Peyer's patch (tissue), 4 donors: ENCODE measurements at places on chromosomes 3 and 15.

GRCh38 chr3:70090322-70090913 is 90.9 kb downstream of the SAMMSON start:
- DNase-seq = no peak

- no peak for DNase-seq
Measured at GRCh38 chr3:32208447-32208846, 30.0 kb upstream of the CMTM8 start.

DNA sequence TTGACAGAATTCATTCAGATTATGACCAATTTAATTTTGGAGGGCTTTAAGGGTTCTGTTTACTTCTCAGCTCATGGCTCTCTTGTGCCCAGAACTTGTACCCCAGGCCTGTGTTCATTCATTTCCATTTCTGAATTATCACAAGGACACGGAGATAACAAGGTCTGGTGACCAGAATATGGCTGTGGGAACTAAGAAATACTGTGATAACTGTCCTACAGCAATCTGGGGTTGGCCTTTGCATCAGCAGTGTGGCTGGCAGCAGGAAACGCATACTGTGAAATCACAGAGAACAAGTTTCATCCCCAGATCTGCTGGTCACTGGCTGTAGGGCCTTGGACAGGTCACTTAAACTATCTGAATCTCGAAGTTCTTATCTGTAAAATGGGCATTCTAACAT is 41.8 kb upstream of the TPM1 start:
- peak; percentile 24 for DNase-seq

DNA sequence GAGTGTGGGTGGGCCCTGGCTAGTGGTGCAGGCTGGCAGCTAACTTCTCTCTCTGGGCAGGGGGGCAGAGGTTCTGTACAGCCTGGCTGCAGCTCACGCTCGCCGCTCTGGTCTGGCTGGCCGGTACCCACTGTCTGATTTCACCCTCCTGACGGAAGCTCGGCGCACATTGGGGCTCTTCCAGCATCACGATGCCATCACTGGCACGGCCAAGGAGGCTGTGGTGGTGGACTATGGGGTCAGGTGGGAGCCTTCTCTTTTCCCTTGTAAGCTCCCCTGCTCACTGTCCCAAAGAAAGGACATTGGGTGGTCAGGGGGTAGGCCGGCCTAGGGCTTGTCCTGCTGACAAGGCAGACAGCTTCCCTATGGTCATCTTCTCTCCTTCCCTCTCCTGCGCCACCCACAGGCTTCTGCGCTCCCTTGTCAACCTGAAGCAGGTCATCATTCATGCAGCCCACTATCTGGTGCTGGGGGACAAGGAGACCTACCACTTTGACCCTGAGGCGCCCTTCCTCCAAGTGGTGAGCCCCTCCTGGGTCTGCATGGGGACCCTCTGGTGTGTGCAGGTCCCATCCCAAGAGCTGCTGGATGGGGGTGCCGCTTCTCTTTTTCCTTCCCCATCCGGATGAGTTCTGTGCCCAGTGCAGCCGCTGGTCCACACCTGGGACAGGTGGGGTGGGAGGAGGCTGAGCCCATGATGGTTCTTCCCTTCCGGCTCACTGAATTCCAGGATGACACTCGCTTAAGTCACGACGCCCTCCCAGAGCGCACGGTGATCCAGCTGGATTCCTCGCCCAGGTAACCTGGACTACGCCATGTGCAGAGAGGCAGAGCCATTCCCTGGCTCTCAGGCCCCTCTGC is 7.6 kb downstream of the MAN2A2 start:
- DNase-seq = no peak

DNA sequence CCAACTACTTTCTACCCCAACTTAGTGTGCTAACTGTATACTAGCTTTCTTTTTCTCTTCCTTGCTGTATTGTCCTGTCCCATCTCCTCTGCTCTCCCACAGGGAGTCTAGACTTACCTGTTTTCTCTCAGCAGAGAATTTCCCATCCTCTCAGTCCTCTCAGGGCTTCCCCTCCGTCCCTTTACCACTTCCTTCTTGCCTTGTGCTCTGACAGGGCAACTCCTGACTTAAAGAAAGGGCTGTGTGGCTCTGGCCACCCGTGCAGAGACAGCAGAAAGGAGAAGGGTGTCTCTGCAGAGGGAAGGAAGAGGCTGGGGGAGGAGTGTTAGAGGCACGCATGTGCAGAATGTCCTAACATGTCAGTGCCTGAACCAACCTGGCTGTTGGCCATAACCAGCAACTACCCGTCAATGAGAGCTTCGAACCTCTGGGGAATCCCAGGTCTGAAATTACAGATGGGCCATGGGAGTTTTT is at the start of gene GCSAM:
TSS of gene GCSAM (minus strand) at position 274 of the 474 bp plus-strand sequence. CDS start at position 146, 128 bp downstream.
- DNase-seq = peak; percentile 78

- no peak for DNase-seq
Measured at GRCh38 chr3:124602980-124603627, 127.1 kb upstream of the UMPS start.
